Occipital lobe (tissue), 3 donors: ENCODE measurements at places on chromosomes 4 and X.

DNA sequence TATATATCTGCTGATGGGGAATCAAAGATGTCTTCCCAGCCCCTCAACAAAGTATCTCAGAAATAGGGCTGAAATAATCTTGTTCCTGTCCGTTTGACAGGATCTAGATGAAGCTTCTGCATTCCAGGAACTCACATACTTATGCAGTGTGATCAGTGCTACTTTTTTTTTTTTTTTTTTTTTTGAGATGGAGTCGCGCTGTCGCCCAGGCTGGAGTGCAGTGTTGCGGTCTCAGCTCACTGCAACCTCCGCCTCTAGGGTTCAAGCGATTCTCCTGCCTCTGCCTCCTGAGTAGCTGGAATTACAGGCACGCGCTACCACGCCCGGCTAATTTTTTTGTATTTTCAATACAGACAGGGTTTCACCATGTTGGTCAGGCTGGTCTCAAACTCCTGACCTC lies 36.4 kb downstream of the DHX15 start:
- no peak for DNase-seq

GRCh38 chr4:127832585-127832984 lies 48.1 kb upstream of the PLK4 start:
- DNase-seq = no peak

DNA sequence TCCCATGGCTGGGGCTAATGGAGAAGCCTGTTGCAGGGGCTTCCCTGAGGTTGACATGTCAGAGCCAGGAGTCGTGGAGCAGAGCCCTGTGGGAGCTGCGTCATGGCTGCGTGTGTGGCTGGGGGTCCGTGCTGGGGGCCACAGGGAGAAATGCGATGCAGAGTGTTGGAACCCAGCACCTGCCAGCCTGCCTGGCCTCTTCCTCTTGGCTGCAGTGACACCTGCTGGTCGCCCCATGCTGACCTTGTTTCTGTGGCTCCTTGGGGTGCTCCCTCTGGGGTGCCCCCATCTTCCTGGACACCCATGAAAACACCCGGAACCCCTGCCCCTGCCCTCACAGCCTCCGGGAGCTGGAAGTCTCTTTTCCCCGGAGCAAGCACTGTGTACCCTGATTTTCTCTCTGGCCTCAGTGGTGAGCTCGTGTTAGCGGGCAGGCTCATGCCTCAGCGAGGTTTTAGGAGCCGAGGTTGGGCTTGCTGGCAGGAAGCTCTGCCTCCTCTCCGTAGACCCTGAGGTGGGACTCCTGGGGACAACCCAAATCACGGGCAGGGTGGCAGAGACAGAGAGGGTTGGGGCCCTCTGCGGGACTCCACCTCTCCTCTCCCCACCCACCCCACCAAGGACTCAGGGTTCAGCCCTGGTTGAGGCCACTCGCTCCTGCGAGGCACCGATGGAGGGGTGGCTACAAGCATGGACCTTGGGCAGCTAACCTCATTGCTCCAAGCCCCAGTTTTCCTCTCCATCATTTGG lies 103.7 kb downstream of the SORCS2 start:
- peak; percentile 33 for DNase-seq

GRCh38 chr4:112898357-112899141 lies 150.9 kb upstream of the ANK2 start:
- no peak for DNase-seq

DNA sequence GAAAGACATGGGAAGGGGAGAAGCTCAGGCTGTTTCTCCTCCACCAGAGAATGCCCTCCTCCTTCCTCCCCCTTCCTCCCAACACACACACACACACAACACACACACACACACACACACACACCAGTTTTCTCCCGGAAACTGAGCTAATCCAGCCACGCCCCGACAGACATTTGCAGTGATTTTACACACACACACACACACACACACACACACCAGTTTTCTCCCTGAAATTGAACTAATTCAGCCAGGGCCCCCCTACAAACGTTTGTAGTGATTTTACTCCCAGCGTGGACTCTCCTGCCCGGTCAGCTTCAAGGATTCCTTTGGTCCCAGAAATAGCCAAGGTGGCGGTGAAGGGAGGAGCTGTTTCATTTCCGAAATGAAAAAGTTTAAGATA lies 32.9 kb upstream of the STX18 start:
- peak; percentile 8 for DNase-seq

DNA sequence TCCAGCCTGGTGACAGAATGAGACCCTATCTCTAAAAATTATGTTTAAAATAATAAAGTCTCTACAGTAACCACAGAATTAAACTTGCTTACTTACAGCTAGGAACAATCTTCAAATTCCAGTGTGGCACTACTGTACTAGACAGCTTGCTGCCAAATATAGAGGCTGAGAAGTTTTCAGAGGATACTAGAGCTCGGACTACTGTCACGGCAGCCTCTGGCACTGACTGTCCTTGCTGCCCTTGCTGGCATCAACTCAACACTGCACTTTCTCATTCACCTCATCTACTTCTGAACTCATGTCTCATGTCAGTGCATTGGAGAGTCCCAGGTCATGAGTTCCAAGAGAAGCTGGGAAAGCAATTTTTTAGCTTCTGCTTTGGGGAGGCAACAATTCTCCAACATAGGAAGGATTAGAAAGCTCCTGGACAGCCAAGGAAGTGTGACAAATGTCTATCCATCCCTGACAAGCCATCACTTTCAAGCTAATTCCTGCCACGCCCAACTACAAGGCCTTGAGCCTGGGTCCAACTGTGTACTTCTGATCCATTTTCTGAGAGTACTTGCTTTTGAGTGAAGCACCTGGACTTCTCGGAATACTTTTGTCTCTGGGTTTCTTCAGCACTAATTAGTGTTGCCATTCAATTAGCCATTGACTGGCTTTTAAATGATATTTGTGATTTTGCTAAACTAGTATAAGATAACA lies 98.6 kb upstream of the NR3C2 start:
- no peak for DNase-seq

DNA sequence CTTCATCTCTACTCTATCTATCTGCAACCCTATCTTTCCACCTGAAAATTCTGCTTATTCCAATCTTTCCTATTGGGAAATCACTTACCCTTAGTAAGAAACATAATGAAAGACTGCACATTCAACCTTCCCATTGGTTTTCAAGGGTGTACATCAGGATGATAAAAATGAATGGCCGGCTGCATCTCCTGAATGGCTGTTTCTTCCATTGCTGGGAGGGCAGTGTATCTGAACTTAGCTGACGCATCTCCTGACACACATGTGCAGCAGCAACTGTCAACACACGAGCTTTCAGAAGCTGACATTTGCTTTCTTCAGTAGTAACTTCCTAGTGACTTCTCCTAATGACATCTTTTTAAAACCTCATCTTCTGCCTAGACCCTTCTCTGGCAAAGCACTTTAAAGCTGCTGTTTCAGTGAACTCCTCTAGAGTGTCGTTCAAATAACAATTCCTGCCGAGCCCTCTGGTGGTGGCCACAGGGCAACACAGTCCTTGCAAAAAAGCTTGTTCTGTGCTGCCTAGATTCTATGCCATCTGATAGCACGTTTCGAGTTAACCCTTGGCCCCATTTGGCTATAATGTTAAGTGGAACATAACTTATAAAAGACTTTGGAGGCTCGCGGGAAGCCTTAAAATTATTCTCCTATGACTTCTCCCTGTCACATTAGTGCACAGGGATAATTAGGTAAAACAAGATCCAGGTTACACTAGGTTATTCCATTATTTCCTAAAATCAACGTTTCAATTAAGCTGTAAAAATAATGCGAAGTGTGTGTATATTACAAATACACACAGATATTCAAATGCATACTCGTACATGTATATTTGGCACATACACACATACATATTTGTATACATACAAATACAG lies 2340.7 kb downstream of the PCDH7 start:
- DNase-seq = peak; percentile 2

GRCh38 chr4:10803713-10804343 lies 119.3 kb upstream of the CLNK start:
- DNase-seq = no peak

DNA sequence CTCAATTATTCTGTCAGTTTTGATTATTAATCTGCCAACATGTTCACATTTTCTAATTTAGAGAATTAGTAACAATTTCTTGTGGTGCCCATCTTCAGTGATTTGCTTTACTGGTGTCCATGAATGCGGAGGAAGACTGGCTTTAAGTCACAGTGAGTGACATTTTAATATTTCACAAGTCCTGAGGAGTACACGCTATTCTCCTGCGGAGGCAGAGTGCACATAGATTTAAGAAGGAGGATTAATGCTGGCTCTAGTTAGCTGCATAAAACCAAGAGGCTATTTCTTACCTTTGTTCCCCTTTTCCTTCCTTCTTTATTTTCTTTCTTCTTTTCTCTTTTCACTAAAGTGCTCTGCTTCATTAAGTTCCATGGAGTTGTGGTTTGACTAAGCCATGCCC lies 495.2 kb upstream of the IGFBP7 start:
- no peak for DNase-seq

GRCh38 chr4:53703267-53703655 lies 112.0 kb upstream of the LNX1 start:
- no peak for DNase-seq

GRCh38 chr4:30856795-30857564 lies 136.8 kb downstream of the PCDH7 start:
- no peak for DNase-seq

DNA sequence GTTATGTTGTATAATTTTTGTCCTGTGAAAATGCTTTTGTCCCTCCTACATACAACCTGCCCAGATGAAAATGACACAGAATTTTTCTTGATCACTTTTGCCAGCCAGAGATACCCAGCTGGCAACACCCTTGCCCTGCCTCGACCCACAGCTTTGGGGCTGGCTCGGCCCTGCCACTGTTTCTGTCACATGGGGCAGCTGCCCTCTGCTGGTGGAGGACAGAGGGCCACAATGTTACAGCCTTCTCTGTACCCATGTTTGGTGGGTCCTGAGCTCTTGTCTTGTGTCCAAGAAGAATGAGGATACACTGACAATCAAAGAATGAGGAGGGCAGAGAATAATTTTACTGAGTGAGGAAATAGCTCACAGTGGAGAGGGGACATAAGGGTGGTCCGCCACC lies 31.1 kb downstream of the BMP15 start:
- DNase-seq = no peak

DNA sequence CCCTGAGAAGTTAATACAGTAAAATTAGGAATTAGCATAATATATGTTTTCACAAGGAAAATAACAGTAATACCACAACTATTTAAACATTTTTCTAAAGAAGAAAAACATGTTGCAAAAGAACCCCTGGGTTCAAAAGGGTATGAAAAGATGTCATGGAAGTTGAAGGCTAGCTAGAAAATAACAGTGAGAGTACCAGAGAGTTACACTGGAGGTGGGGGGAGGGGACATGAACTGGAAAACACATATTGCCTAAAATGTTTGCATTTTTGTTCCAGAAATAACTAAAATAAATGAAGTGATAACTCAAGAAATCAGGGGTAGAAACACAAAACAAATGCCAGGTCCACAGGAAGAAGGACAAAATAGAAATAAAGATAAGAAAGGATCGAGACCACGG lies 336.6 kb upstream of the MAD2L1 start:
- DNase-seq = no peak

- peak; percentile 69 for DNase-seq
These were observed 58.6 kb upstream of the ZC4H2 start for GRCh38 chrX:65034668-65035445.

- no peak for DNase-seq
These were observed 10.8 kb downstream of the TMEM187 start for GRCh38 chrX:153983321-153983801.

DNA sequence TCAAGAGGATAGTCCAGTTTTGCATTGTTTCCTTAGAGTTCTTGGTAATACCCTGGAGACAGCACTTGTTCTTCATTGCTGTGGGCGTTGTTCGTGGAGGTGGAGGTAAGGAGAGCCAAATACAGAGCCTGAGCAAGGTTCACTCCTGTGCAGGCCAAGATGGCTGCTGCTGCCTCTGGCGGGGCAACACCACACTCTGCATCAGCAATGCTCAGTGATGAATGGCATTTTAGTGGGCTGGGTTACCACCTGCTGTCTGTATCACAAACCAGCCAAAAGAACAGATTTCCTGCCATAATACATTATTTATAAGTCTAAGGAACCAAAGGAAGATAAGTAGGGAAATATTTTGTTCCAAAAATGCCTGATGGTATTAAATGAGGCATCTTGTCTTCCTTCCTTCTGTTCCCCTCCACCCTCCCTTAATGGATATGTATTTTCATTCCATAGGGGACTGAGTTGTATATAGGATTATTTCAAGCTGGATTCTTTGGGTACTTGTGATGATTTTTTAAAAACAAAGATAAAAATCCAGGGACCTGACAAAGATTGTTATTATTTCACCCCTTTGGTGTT lies 61.6 kb upstream of the LIMCH1 start:
- DNase-seq = no peak

DNA sequence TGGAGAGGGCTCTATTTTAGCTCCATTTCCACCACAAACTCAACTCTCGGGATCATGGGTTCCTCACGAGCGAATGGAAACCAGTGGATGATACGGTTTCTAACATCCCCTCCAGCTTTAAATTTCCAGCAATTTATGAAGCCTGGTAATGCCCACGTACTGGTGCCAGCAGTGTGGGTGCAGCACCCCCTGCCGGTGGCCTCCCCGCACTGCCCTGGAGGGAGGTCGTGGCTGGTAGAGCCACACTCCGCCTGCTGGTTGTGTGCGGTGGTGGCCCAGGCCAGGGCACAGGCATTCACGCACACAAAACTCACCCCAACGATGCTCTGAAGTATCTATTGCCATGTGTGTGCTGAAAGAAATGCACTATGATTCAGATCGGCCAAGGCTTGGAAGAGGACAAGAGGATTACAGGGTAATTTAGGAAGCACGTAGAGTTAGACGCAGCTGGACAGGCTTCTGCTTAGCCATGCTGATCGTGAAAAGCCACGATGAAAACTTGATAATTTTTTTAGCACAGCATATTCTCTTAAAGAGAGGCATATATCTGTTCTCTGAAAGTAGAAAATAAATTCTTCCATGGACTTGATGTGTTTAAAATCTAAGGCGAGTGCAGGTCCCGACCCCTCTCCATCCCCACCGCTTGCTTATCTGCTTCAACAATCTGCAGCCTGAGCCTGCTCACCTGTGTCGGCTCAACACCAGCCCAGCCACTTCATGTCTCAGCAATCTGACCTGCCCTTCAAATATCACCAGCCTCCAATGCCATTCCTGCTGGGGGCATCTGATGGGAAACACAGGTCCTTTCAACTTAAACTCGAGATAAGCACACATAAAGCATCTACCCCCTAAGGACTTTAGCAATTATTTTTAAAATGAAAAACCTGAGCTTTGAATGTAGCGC lies 59.1 kb downstream of the SCD5 start:
- peak; percentile 30 for DNase-seq

- no peak for DNase-seq
These were observed 168.3 kb downstream of the SPRY1 start for GRCh38 chr4:123564758-123565346.

- DNase-seq = no peak
These were observed 1.7 kb downstream of the FGD1 start for GRCh38 chrX:54494166-54494988.

DNA sequence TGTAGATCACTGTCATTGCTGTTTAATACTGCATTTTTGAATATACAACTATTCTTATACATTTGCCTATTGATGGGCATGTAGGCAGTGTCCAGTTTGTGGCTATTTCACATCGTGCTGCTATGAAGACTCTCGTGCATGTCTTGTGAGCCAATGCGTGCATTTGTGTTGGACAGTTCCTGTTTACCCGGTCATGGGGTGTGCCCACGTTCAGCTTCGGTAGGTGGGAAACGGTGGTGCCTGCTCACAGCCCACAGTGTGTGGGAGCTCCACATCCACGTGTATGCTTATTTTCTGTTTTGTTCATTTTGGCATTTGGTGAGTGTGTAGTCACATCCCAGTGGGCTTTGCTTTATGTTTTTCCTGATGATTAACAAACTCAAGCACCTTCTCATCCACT lies 19.7 kb upstream of the RNF212 start:
- DNase-seq = no peak

- no peak for DNase-seq
These were observed 19.0 kb upstream of the GPC4 start for GRCh38 chrX:133434197-133434820.
